ENCODE measurements at places on chromosomes 1 and 21.

- DNase-seq: no peak
Measured at GRCh38 chr21:21045518-21045917, 47.3 kb downstream of the NCAM2 start.

GRCh38 chr1:8540261-8540941 is 222.5 kb downstream of the SLC45A1 start:
- DNase-seq: no peak

DNA sequence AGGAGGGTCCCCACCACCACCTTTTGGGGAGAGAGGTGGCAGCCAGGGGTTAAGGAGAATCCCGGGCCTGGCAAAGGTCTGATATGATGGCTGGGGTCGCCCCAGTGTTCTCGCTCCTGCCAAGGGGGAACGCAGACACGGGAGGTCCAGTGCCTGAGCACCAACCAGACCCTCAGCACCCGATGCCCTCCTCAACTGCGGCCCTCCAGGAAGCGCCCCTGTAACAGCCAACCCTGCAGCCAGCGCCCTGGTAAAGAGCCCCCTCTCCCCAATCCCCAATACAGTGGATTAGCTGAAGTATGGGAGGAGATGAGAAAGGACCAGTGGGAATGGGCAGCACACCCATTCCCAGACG is 10.4 kb downstream of the ADAMTSL4 start:
- peak; percentile 36 for DNase-seq

- no peak for DNase-seq
Measured at GRCh38 chr1:186628910-186629309, 51.3 kb downstream of the PTGS2 start.

DNA sequence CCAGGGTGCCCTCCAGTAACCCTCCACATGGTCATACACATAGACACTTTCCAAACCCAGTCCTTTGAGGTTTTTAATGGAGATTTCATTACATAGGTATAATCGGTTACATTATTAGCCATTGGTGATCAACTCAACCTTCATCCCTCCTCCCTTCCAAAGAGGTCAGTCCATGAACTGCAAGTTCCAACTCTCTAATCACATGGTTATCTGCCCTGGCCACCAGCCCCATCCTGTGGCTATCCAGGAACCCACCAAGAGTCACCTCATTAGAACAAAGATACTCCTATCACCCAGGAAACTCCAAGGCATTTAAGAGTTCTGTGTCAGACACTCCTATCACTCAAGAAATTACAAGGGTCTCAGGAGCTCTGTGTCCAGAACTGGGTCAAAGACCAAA is 12.2 kb downstream of the ATP1A4 start:
- DNase-seq: no peak

All from right hindlimb (tissue), 1 donor.